Stimulated activated CD4-positive, alpha-beta T cell treated with anti-CD3 and anti-CD28 coated beads, Interleukin-4, amount 100 ng/mL, for 4 hours (primary cell): ENCODE measurements at places on chromosomes 2 and 18.
A peak's percentile ranks its signal among the peaks of the same experiment; 100 is the strongest.

DNA sequence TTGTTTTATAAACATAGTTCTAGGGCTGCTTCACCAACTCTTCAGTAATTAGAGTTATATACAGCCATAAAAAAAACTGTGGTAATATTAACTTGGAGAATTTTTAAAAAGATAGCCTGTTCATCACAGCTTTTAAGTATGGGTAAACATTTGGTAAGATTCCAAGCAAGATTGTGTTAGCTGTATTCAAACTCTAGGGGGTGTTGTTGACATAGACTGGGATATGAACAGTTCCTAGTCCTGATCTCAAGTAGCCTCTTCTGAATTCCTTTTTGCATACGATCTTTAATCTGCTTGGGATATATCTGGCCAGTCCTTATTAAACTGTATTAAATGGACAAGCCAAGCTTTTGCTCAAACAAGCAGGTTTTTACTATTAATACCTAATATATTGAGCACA is 13.4 kb downstream of the NOP58 start:
- no peak for DNase-seq

GRCh38 chr2:239150125-239151011 is 250.5 kb downstream of the HDAC4 start:
- peak; percentile 14 for DNase-seq

- no peak for DNase-seq
Measured at GRCh38 chr2:59540864-59541263, 1012.6 kb downstream of the BCL11A start.

GRCh38 chr2:188751816-188752215 is 222.4 kb upstream of the COL3A1 start:
- no peak for DNase-seq

DNA sequence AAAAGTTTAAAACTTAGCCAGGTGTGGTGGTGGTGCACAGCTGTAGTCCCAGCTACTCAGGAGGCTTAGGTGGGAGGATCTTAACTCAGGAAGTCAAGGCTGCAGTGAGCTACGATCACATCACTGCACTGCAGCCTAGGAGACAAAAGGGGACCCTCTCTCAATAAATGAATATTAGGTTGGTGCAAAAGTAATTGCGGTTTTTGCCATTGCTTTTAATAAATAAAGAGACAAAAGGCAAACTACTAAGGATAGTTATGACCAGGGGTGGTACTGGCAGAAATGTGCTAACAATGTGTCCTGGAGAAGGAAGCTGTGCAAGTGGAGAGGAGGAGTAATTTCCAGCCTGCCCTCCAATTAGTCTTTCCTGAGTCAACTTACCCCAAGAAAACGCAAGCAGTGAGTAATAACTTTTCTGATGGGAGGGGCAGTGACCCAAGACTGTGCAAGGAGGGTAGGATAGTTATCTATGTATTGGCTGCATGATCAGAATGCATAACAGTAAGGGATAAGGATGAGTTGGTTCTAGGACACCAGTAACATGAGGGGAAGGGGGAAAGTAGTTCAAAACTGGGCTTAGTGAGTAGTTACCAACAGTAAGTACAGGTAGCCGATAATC is 1.5 kb downstream of the EXOC6B start:
- no peak for DNase-seq

GRCh38 chr2:104563398-104563996 is 290.4 kb upstream of the POU3F3 start:
- DNase-seq, result no peak

DNA sequence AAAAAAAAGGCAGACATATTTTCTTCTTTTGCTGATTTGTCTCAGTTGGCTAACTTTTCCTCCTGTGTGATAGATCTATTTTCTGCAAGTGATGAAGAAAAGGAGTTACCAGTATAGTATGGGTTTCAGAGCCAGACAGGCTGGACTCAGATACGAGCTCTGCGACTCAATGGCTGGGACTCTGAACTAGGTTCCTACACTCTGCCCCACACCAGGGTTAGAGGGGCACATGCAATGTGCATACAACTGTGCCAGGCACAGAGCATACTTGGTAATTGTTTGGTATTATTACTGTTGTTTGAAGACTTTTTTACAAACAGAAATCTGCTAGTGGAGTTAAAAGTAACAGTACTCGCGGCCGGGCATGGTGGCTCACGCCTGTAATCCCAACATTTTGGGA is 21.8 kb downstream of the RNF149 start:
- no peak for DNase-seq

DNA sequence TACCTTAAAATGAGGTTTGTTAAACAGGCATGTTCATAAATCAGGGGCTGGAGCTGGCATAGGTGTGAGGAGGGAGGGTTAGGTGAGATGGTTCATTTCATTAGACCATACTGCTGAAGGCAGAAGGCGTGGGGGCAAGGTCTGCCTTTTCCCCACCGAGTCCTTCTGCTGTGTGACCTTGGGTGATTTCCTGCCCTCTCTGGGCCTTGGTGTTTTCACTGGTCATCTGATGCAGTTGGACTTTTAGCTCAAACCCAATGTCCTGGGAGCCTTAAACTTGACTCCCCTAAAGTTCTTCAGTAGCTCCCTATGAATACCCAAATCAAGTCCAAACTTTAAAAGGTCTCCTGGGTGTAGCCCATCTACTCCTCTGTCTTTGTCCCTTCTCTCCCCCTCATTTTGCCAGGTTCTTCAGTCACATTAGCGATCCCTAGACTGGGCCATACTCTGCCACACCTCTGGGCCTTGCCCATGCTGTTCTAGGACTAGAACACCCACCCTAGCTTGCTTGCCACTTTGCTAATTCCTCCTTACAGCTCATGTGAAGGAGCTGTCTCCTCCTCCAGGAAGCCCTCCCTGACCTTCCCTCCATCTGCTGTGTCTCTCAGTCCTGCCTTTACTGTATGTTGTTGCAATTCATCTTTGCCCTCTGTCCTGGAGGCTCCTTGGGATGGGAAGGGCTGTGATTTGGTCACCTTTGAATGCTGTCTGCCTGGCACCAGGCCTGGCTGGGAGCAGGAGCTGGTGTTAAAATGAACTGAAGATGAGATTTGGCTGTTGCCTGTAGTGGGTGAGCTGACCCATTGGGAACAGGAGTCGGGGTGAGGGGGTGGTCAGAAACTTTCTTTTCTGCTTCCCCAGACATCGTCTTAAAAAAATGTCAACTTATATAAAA is 85.4 kb upstream of the HS6ST1 start:
- no peak for DNase-seq

DNA sequence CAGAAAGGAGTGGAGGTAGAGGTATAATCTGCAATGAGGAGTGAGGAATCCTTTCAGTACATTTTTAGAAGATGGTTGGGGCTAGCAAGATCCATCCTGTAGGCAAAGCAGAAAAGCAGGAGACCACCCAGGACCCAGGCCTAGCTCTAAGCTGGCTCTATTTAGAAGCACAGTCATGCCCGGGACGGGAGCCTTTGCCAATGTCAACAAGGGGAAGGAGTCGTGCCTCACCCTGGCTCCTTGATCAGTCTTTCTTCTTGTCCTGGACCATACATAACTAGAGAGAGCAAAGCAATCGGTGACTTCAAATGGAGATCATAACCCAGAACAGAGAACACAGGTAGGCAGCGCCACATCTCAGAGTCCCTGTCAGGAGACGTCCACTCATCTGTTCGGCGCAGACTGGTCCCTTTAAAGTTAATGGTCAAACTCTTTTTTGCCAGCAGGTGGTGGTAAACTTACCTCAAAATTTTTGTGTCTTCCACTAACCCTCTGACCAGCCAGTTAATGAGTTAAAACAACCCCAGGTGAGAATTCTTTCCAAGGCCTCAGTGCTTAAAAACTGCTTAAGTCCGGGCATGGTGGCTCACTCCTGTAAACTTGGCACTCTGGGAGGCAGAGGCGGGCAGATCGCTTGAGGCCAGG is 8.0 kb downstream of the MC5R start:
- no peak for DNase-seq

DNA sequence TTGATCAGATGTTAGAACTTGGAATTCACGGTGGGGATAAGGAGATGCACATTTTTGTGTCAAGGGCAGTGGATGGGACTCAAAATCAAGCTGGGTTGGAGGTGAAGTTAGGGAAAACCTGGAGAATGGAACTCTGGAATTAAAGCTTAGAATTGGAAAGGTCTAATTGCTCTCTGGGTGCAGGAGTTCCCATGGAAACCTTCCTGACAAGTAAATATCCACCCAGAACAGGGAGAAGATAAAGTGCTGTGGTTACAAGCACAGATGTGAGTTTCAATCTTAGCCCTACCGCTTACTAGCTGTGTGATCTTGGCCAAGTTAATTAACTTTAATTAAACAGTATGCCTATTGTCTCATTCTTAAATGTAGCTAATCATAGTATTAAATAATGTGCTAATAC is 71.3 kb upstream of the TCF7L1 start:
- no peak for DNase-seq

DNA sequence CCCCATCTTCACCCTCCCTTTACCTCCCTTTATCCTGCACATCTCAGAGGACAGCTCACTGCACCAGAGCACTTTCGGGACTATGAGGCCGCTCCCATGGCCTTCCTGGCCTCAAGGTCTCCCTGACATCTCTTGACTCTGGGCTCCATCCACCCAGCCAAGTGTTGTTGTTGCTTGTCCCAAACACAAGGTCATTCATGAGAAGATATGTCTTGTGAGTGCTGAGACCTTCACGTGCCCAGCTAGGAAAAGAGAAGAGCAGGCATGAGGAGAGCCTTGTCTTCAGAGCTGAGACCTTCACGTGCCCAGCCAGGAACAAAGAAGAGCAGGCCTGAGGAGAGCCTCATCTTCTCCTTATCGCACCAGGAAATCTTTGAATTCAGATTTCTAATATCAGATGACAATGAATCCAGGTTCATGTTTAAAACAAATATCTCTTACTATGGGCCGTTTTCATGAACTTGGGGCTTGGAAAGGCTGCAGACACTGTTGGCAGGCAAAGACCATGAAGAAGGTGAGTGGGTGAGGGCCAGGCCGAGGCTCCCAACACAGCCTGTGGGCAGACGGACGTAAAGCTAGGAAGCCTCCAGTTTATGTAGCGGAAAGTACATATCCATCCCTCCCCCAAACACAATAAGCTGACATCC is 256.1 kb downstream of the NDUFA10 start:
- DNase-seq, result no peak

DNA sequence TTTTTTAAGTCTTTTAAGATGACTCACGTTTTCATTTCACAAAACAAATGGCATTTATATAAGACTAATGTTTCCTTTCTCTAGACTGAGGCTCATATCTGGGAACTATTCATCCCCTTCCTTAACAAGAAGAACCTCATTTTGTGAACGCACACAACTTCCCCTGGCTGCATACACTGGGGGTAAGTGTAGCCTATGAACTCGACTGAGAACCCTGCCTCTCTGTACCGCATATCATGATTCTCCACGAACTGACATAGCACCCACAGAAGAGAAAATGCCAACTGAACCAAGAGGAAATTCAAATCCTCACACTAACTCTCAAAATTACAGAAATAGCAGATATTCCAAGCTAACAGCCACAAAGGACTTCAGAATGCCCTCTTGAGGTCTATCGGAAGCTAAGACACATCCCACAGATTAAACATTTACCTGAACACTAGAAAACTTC is 236.7 kb downstream of the TCF4 start:
- no peak for DNase-seq

GRCh38 chr2:38856165-38856564 is 19.6 kb downstream of the DHX57 start:
- DNase-seq, result no peak

DNA sequence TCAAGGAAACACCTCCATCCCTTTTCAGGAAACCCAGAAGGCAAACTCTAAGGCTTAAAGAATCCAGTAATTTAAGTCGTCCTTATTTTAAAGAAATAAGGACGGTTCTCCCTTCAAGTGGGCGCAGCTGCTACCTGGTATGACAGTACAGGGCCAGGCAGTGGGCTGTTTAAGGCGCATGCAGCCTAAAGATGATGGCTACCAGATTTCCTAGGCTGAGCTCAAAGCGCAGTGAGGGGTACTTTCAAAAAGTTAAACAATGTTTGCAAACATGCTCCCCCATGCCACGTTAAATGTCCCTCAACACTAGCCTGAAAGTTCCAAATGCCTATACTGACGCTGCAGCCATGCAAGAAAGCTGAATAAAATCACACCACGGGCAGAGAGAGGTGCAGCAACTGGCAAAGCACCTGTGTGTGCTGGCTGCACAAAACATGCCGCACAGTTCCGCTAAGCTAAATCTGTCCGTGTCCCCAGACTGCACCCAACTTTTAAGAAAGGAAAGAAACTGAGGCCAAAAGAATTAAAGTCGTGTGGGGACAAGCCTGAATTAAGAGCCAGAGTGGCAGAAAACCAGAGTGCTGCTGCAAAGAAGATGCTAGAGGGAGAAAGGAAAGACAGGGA is 583 bp downstream of the HIBCH start:
- DNase-seq, result peak; percentile 2

DNA sequence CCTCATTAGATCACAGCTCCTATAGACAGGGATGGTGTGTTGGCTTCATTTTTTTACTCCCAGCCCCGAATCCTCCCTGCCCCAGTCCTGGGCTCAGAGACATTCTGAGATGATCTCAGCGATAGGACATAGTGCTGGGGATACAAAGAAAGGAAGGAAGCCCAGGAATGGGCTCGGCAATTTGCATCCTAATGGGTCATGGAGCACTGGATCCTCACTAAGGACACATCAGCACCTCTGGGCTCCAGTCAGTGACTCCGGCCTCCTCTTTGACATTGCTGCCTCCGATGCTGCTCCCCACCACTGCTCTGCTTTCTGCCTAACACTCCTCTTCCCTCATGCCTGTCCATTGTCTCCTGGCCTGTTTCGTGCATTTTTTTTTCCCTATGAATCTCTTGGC is 489.1 kb downstream of the STK39 start:
- DNase-seq, result no peak
